ENCODE measurements at places on chromosomes 4 and X.

DNA sequence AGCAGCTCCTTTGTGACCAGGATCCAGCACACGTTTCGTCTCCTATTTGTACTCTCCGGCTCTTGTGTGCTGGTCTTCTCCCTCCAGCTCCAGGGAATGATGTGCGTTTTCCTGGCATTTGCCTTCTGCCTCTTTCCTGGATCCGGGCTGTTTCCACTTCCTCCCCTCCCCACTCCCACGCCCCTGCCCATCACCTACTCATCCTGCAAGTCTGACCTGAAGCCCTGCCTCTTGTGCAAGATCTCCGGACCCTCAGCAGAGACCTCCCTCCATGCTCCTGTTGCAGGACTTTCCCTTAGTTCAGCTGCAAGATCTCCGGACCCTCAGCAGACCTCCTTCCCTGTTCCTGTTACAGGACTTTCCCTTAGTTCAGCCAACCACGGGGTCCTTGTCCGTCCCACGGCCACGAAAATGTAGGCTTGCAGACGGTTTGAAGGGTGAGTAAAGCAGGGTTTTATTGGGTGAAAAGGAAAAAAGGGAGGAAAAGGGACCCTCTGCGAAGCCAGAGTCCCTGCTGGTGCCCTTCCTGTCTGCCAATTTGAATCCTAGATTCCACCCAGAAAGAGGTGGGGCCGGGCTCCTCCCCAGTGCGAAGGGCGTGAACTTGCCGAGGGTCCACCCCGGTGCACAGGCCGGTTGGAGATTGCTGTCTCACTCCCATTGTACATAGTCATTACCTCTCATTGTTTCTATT is 74.4 kb upstream of the IRF2 start:
- H3K27ac ChIP-seq, result no peak overlapping the region
- no peaks in the 10 kb centered on the region for H3K36me3 ChIP-seq
- no peaks in the 10 kb centered on the region for H3K27me3 ChIP-seq
- H3K4me1 ChIP-seq, result no peaks in the 10 kb centered on the region

GRCh38 chrX:120753413-120754251 is 122.0 kb downstream of the CT47B1 start:
- no peak overlapping the region for H3K4me3 ChIP-seq
- no peak overlapping the region for H3K27ac ChIP-seq
- H3K36me3 ChIP-seq, result no peaks in the 10 kb centered on the region
- peaks cover 12% of the 10 kb centered on the region for H3K4me1 ChIP-seq

DNA sequence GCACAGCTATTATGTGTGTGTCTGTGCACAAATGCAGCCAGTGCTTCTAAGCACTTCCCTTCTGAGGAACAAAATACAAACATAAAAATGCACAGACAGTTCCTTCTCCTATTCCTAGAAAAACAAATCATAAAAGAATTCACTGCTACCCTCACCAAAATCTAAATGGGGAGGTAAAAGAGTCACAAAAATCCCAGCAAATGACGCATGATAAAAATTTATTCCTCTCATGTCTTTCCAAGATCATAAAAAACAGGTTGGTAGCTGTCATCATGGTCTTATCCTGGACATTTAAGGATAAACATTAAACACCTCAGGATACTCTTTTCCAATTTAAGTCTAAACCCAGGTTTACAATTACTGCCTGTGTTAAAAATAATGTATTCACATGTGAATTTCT is 124.9 kb downstream of the ADAMTS3 start:
- H3K27ac ChIP-seq, result no peak overlapping the region
- no peaks in the 10 kb centered on the region for H3K27me3 ChIP-seq
- peaks cover 22% of the 10 kb centered on the region for H3K4me1 ChIP-seq
- no peak overlapping the region for H3K4me3 ChIP-seq

GRCh38 chr4:184712322-184712721 is 21.6 kb downstream of the CENPU start:
- H3K27ac ChIP-seq, result no peak overlapping the region
- no peaks in the 10 kb centered on the region for H3K4me1 ChIP-seq
- H3K4me3 ChIP-seq, result no peak overlapping the region
- no peaks in the 10 kb centered on the region for H3K27me3 ChIP-seq
- no peak for DNase-seq

- no peak overlapping the region for H3K27ac ChIP-seq
- no peaks in the 10 kb centered on the region for H3K4me1 ChIP-seq
- no peak overlapping the region for H3K4me3 ChIP-seq
- DNase-seq, result no peak
- H3K36me3 ChIP-seq, result no peaks in the 10 kb centered on the region
Observed at GRCh38 chr4:98540803-98541202, 117.6 kb downstream of the TSPAN5 start.

DNA sequence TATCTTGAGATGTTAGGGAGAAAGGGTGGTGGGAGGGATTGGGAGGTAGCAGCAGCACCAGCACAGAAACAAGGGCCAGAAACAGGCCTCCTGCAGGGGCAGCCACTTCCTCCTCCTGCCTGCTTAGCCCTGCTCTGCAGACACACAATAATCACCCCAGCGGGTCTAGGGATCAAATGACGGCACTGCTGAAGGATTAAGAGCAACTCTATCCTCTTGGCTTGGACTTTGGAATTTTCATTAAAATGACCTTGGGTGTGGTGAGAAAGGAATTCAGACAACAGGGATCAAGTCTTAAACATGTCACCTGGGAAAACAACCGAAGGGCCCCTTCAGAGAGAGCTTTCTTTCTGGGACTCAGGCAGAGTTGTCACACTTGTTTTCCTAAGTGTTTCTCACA is 353.4 kb downstream of the SPRY1 start:
- H3K4me1 ChIP-seq, result no peaks in the 10 kb centered on the region
- no peaks in the 10 kb centered on the region for H3K27me3 ChIP-seq
